ENCODE measurements at places on chromosomes 2 and 18.
A peak's percentile ranks its signal among the peaks of the same experiment; 100 is the strongest.

GRCh38 chr2:2324119-2324518 is 7.0 kb downstream of the MYT1L start:
- no peaks in the 10 kb centered on the region for H3K27me3 ChIP-seq
- H3K36me3 ChIP-seq: no peaks in the 10 kb centered on the region
- no peak overlapping the region for H3K27ac ChIP-seq
- H3K4me3 ChIP-seq: no peak overlapping the region
- no peaks in the 10 kb centered on the region for H3K4me1 ChIP-seq

GRCh38 chr18:76349067-76349715 is 145.9 kb downstream of the ZNF516 start:
- H3K27me3 ChIP-seq: no peaks in the 10 kb centered on the region
- H3K4me1 ChIP-seq: peaks cover 13% of the 10 kb centered on the region
- H3K36me3 ChIP-seq: no peaks in the 10 kb centered on the region
- H3K4me3 ChIP-seq: peak overlapping the region; percentile 51
- DNase-seq: no peak

DNA sequence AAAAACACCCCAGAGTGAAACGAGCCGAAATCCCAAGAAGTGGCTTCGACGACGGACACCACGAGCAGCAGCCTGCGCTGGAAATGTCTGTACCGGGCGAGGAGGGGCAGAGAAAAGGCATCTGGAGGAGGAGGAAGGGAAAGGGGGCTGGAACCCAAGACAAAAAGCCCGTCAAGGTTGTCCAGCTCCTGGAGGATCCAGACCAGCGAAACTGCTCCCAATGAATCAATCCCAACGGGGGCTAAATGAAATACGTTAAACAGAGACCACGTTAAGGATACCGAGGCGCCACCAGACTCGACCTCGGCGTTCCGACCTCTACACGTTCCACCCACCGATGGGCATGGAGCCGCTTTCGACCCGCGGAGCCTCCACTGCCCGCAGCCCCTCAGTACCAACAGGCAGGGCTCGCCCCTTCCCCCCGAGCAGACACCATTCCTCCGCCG is 400 bp downstream of the CCDC88A start:
- H3K27ac ChIP-seq: peak overlapping the region; percentile 90
- H3K4me3 ChIP-seq: peak overlapping the region; percentile 85
- H3K4me1 ChIP-seq: peaks cover 8% of the 10 kb centered on the region
- no peak for DNase-seq

GRCh38 chr2:232942831-232943230 is 70.2 kb downstream of the NGEF start:
- no peak overlapping the region for H3K27ac ChIP-seq
- H3K4me3 ChIP-seq: no peak overlapping the region
- H3K27me3 ChIP-seq: no peaks in the 10 kb centered on the region
- H3K36me3 ChIP-seq: no peaks in the 10 kb centered on the region
- no peak for DNase-seq
- no peaks in the 10 kb centered on the region for H3K4me1 ChIP-seq
